ENCODE measurements at places on chromosomes 12 and 14.

GRCh38 chr14:61342932-61343331, 21.6 kb downstream of the PRKCH start:
- DNase-seq: no peak

DNA sequence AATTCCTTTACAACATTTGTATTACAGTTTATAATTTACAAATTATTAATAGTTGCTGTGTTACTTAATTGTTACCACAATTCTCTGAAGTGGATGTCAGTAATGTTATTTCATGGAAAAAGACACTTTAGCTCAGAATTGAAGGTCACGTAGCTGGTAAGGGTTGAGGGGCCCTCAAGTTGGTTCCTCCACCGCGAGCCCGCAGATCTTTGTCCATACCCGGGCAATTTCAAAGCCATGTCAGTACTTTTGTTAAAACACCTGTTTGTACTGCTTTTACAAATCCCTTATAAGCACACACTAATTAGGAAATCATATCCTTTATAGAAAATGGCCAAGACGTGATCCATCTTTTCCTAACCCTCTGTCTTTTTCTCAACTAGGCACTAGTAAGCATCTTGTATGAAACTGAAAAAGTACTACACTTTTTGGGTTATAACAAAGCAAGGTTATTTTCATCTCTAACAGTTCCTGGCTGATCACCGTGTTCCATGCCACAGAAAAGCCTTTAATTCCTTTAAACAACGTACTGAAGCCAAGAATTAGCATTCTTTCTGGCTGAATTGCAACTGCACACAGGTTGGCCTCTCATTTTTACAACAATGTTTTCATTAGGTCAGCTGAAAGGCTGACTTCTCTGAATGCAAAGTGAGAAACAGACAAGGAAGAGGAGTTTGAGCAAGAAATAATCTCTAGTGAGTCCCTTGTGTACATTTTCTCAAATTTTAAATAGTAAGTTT, 76.1 kb downstream of the CNTN1 start:
- DNase-seq: no peak

- DNase-seq: no peak
Measured at GRCh38 chr12:62533087-62533754, 66.6 kb downstream of the MON2 start.

GRCh38 chr14:26379951-26380350, 217.9 kb downstream of the NOVA1 start:
- DNase-seq: no peak

- DNase-seq: no peak
Measured at GRCh38 chr12:11752403-11753149, 103.1 kb downstream of the ETV6 start.

DNA sequence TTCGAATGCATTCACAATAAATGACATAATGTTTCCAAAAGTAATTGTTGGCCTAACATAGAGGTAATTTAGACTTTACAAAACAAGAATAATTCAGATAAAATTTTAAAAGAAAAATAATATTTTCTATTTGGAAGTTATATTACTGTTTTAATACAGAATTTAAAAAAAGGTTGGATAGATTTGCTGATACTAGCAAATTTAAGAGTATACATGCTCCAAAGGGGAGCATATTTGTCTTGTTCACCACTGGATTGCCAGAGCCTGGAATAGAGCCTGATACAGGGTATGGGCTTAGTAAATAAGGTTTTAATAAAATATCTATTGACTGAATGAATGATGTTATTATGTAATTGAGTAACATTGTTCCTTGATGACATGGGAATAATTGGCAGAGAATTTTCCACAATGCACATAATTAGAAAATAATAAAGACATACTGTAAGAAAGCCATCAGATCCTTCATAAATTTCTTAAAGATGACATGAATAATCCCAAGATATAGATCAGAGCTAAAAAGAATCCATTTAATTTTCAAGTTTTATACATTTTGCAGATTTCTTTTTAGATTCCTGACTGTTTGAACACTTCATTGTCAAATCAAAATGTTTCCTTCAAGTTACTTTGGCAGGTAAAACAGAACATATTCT, 305.3 kb downstream of the SLC6A15 start:
- DNase-seq: no peak

- DNase-seq: no peak
Measured at GRCh38 chr14:25026476-25027137, 23.3 kb downstream of the STXBP6 start.

- DNase-seq: no peak
Measured at GRCh38 chr14:35632271-35632670, 98.3 kb downstream of the INSM2 start.

DNA sequence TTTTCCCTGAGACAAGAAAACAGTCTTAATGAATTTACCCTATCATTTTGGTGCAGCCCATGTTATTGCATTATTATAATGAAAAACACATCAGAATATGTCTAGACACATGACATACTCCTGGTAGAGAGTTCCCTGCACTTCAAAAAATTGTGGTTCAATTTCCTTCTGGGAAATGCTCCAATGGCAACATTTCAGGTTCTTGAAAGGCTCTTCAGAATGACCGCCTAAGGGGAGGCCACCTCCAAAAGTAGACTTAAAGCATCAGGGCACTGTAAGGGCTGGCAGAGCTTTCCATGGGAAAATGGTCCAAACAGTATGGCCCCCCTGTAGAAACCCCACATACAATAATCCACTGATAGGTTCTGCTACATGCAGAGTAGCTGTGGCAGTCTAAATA, 110.7 kb downstream of the SLC25A21 start:
- no peak for DNase-seq

- peak; percentile 41 for DNase-seq
Measured at GRCh38 chr14:38505221-38505972, 249.5 kb upstream of the CLEC14A start.

- DNase-seq: no peak
Measured at GRCh38 chr12:112810235-112810917, 18.8 kb downstream of the RPH3A start.

- no peak for DNase-seq
Measured at GRCh38 chr14:97379091-97379531, 581.9 kb downstream of the VRK1 start.

DNA sequence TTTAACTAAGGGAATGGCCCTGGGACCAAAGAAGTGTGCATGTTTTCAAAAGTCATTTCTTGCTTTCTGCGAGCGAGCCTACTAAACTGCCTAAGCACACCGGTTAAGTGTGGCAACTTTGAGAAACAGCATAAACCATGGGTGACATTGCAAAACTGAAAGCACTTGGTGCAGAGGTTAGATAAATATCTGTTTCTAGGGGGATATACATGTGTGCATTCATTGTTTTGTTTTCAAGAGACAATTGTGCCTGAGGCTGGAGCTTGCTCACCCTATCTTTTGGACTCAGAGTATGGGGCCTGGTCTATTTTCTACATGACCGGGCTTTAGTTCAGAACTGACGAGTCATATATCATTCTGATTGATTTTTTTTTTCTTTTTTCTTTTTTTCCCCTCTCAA, 923.4 kb downstream of the NRXN3 start:
- no peak for DNase-seq

DNA sequence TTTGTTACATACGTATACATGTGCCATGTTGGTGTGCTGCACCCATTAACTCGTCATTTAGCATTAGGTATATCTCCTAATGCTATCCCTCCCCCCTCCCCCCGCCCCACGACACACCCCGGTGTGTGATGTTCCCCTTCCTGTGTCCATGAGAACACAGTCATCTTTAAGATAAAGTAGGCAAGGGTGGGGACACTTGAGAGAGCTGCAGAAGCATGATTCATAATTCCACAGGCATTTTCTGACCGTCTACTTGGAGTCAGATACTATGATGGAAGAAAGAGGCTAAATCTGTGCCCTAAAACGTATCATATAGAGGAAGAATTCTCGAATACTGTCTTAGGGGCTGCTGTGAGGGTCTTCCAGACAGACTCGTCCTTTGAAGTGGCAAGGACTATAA, 145.9 kb upstream of the VASH1 start:
- no peak for DNase-seq

- DNase-seq: no peak
Measured at GRCh38 chr12:132477017-132477702, 12.8 kb upstream of the FBRSL1 start.

DNA sequence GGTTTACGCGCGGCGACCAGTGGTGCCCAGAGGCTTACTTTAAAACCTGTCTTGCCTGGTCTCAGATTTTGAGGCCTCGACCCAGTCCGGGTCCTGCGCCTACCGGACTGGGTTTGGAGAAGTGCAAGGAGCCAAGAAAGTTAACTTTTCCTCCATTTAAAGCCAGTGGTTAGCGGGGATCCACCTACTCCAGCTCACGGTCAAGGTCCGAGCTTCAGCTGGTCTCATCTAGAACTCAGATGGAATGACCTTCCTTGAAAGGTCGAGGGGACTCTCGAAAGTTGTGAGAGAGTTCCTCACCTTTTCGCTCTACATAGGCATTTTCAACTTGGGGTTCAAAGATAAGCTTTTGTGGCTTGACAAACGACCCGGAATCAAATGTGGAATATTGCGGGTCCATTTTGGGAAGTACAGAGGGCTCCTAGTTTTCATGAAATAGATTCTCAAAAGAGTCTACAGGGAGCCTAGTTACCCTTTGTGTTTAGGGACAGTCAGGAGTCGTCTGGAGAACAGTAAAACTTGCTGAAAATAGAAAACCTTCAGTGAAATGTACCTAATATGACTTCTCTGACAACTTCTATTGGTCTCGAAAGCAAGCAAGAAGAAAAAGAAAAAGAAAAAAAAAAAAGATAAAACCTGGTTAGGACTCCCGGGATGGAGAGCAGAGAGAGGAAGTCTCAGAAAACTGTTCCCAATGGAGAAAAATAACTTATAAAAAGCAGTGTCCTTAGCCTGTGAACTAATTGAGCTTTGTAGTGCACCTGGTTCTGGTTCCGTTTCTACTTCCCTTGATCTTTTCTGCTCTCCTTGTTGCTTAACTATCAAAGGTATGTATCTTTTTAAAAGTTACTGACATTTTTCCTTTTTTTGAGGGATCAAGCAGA, 1.4 kb downstream of the KCNMB4 start:
- no peak for DNase-seq

- no peak for DNase-seq
Measured at GRCh38 chr12:96387981-96388380, 12.3 kb downstream of the CDK17 start.

GRCh38 chr12:105025890-105026289, 39.8 kb downstream of the NOPCHAP1 start:
- DNase-seq: peak; percentile 36
